ENCODE measurements at places on chromosomes 11 and 22.

DNA sequence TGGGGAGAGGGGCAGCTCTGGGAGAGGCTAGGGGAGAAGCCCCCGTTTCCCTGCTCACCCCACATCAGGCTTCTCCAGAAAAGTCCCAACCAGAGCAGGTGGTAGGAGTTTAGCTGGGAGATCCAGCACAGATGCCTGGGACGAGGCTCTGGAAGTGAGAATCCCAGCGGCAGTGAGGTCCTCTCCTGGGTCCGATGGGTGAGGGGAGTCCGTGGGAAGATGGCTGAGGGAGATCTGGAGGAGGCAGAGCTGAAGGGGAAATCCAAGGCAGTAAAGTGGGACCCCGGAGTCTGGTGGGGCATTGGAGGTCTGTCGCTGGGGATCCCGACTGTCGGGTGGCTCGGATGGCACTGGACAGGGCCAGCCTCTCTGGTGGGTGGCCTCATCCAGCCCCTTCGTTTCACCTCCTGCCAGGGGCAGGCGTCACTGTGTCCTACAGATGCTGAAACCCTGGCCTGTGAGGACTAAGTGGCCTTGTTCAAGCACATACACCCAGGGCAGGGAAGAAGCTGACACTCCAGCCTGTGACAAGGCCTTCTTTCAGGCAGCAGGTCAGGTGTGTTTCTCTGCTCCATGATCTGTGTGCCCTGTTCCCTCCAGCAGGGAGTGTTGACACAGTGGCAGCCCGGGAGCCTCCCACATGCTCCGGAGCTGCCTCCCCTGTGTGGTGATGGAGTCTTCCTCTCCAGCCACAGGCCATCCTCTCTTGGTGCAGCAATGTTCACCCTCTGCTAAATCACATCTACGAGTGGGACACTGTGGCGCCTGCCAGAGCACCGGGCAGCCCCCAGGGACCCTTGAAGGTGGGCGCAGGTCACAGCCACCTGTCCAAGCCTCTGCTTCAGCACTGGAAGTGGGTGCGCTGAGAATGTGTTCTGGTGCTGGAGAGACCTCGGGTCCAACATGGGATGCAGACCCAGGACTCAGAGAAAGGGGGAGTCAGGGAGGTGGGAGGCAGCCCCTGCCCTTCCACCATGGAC is 850.8 kb downstream of the BRD1 start:
- DNase-seq: no peak

DNA sequence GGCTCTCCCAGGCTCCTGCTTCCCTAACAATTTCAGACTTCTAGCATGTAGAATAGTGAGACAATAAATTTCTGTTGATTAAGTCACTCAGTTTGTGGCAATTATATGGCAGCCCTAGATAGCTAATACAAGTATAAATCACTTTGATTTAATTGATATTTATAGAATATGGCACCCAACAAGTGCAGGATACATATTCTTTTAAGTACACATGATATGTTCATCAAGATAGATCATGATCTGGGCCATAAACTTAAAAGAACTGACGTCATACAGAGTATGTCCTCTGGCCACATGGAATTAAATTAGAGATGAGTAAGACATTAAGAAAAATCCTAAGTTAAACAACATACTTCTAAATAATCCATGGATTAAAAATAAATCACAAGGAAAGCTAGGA is 67.5 kb upstream of the AMOTL1 start:
- DNase-seq: no peak

DNA sequence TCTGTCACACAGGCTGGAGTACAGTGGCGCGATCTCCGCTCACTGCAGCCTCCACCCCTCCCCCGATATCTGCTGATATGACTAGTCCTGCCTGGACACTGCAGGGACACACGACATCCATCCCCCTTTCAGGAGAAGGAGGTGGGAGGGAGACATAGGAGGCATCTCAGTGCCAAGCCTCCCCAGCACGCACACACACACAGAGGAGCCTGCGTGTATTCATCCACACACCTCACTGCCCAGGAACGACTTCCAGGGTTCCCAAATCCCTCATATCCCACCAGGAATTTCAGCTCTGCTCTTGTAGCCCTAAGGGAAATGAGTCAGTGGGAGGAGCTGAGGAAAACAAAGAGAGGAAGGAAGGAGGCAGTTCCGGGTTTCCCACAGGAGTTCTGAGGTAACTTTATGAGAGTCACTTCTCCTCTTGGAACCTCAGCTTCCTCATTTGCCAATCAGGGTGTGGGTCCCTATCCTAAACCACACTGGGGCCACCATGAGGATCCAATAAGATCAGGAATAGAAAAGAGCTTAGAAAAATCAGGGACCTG is 37.2 kb upstream of the ACER3 start:
- DNase-seq: peak; percentile 29

GRCh38 chr11:66542362-66542761 is 3.5 kb downstream of the ZDHHC24 start:
- peak; percentile 18 for DNase-seq

GRCh38 chr11:61851900-61852295 is 23.8 kb downstream of the FADS2 start:
- DNase-seq: no peak

GRCh38 chr11:64856382-64857227 is 12.2 kb upstream of the CDC42BPG start:
- peak; percentile 51 for DNase-seq

DNA sequence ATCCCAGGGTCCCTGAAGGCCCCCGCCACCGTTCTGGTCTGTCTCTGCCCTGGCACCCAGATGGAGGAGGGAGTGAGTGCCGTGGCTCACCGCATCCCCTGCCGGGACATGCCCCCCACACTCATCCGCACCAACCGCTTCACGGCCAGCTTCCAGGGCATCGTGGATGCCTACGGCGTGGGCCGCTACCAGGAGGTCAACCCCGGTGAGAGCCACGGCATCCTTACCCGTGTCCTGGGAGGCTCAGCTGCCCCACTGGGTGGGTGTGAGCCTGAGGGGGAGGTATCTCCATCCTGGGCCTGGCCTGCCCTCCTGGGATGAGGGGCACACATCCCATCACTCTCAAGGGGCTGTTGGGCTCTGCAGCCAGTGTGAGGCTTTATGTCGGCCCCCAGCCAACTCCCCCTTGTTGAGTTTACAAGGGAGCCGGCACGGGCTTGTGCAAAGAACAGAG is 6.1 kb downstream of the TCIRG1 start:
- no peak for DNase-seq

DNA sequence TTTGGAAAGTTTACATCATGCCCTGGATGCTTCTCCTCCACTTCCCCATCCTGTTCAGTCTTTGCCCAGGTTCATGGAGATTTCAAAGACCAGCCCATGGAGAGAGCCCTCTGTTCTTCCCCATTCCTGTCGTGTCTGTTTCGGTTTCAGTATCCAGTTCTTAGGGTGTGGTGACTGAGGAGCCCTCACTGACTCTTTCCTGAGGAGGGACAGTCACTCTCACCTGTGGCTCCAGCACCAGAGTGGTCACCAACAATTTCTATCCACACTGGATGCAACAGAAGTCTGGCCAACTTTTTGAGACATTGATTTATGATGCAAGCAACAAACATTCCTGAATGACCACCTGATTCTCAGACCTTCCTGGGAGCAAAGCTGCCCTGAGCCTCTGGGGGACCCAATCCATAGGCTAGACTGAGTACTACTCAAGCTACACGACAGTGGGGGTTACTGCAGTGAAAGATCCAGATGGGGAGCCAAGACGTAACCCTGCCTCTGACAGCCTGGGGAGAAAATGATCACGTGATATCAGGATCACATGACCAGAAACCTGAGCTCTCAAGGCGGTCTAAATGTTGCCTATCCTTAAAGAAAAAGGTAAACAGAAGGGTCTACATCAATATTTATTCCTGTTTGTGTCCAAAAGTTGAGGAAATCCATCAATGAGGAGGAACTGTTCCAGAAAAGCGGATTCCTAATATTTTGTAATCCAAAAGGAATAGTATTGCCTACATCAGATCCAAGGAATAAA is 76.2 kb upstream of the VPREB1 start:
- DNase-seq: peak; percentile 40

- DNase-seq: no peak
These were observed 1077.3 kb upstream of the CNTN5 start for GRCh38 chr11:97943493-97943892.

GRCh38 chr22:32804531-32805360 is 3.2 kb downstream of the TIMP3 start:
- no peak for DNase-seq
